Nephron progenitor cell (in vitro differentiated cells): ENCODE measurements at places on chromosomes 1 and 21.

GRCh38 chr1:23581219-23581618 lies 21.9 kb upstream of the ID3 start:
- DNase-seq, result no peak

DNA sequence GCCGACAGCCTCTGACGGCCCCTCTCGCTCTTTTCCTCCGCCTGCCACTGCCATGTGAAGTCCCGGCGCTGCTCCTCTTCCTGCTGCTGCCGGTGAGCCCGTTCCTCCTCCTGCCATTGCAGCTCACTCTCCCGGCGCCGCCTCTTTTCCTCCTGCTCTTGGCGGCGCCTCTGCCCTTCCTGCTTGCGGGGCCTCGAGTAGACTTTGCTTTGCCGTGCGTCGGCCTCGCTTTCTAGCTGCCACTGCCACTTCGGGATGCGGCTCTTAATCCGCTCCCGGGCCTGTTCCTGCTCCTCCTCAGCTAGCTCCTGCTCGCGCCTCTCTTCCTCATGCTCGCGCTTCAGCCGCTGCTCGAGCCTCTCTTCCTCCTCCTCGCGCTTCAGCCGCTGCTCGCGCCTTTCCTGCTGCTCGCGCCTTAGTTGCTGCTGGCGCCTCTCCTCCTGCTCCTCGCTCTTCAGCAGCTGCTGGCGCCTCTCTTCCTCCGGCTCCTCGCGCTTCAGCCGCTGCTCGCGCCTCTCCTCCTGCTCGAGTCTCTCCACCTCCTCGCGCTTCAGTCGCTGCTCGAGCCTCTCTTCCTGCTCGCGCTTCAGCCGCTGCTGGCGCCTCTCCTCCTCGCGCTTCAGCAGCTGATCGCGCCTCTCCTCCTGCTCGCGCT lies 4.3 kb downstream of the TCHH start:
- peak; percentile 10 for DNase-seq

DNA sequence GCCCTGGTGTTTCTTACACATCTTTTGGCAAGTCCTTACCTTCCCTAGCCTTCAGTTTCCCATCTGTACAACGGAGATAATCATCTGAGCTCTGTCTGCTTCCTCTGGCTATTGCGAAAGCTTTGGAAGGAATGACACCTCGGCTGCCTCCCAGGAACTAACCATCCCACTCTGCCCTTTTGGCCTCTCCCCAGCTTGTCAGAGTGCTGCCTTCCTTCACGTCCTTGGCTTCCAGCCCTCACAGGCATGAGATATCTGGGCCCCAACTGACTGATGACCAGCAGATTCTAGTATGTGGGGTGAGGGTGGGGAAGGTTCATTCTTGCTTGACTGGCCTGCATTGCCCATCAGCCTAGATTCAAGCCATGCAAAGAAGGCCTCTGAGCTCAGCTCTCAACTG lies 253.1 kb upstream of the FGGY start:
- no peak for DNase-seq

DNA sequence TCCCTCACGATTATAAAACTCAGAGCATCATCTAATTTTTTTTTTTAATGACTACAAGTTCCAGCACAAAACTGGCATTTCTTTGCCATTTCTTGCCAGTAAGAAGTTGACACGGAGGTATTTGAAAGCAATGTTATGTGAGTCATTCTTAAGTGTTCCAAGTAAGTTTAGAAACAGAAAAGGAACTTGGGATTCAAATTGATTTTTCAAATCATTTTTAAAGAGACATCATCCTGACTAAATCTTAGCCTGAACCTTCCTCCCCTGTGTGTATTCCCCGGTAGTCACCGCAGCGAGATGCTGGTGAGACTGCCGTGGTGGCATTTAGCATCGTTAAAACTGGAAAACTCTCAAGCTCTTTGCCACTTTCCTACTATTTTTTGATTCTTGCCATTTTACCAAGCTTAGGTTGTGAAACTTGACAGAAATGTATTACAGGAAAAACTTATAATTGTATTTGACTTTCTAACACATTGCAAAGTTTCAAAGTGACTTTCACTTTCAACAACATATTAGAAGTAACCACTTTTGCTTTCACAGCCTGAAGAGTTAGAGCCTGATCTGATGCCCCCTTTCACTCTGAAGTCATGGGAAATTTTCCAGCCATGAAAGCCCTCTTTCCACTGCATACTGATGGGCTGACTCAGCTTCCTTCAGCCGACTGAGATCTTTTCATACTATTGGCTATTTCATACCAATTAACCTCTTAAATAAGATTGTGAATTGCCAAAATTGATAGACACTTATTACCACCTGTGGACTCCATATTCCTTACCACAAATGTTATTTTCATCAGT lies 61.4 kb downstream of the OLFML2B start:
- no peak for DNase-seq

- no peak for DNase-seq
Measured at GRCh38 chr1:91766883-91767282, 119.1 kb downstream of the TGFBR3 start.

DNA sequence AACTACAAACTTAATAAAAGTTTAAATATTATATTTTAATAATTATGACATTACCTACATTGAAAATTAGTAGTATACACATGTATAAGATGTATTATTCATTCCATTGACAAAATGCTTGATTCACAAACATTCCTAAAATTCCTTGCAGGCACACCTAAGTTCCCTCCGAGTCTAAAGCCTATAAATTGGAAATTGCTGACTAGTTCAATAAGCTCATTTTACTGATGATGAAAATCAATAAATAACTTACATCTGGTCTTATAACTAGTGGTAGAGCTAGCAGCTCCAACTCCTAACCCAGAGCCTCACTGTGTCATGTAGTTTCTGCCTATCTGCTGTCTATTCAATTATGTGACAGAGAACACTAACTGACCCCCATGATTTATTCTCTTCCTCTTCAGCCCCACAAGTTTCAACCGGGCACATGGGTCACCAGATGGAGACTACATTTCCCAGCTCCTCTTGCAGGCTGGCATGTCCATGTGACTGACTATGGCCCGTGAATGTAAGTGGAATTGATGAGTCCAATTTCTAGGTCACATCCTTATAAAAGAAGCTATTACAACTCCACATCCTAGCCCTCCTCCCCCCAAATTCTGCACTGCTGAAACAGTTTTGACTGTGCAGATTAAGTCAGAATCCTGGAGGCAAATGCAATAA lies 29.6 kb upstream of the LRRC8D start:
- DNase-seq, result no peak

DNA sequence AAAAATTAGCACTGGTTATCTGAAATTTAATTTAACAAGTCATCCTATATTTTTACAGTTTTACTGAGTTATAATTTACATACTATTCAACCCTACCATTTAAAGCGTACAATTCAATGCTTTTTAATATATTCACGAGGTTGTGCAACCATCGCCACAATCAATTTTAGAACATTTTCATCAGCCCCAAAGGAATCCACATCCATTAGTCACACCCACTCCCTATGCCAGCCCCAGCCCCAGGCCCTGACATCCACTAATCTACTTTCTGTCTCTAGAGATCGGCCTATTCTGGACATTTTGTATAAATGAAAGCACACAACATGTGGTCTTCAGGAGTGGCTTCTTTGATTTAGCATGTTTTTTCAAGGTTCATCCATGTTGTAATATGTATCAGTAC lies 134.7 kb downstream of the PSMG1 start:
- DNase-seq, result no peak

DNA sequence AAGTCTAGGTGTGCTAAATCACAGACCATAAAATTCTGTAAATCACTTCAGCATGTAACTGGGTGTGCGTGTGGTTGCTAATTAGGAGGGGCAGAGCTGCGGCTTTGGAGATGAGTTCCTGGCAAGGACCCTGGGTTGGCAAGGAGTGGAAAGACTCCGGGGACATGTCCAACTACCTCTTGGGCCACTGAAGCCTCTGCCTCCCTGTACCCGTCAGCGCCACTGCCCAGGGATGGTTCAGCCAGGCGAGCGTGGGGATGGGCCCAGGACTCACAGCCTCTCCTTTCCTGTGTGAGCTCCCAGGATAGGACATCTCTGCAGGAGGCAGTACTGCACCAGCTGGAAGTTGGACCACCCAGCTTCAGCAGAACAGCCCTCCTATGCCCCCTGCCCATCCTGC lies 386.4 kb upstream of the VAMP3 start:
- DNase-seq, result no peak

GRCh38 chr1:204350312-204350711 lies 9.4 kb downstream of the PLEKHA6 start:
- no peak for DNase-seq

DNA sequence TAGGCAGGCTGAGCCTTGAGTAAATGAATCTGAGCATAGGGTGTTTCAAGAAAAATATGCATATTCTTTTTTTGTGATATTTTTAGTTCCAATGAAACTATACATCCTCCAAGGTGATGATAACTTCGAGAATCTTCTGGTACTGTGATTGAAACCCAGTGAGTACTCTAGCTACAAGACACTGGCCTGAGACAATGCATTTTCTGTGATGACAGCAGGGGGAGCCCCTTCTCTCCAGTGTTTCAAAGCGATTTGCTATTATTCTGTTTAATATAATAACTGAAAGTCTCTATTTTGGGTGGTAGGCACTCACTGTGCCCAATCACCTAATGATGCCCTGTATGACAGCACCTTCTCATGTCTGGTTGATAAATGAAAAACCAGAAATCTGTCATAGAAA lies 12.1 kb downstream of the IRF2BP2 start:
- peak; percentile 36 for DNase-seq

DNA sequence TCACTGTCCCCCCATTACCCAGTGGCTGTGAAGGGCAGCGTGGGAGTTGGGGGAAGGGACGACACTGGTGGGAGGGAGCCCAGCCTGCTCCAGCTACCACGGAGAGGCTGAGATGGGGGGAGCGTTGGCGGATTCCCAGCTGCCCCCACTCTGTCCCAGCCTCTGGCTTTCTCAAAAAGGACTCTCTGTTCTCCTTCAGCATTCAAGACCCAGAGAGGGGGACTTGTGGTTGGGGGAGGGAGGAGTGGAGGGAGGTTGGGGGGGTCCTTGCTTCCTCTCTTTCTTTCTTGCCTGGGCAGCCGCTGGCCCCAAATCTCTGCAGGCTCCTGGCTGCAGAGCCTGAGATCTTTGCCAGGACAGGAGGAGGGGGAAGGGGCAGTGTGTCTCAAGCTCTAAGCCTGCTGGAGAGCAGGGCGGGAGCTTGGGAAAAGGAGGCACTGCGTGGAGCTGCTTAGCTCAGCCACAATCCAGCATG lies 2.2 kb downstream of the ATP1A2 start:
- no peak for DNase-seq

DNA sequence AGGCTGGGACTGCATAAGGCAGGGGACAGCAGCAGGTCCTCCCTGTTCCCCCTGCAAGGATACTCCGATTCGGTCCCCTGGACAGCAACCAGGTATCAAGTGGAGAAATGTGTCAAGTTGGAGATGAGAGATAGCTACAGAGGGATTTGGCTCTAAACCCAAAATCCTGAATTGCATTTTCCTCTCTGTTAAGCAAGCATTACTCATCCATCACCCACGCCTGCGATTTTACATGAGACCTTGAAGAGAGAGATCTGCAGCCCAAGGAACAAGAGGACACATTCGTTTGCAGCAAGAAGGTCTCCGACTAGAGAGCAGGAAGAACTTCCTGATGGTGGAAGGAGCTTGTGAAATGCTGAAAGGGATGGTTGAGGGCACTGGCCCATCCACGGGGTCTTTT lies 21.9 kb downstream of the SYT2 start:
- DNase-seq, result no peak

DNA sequence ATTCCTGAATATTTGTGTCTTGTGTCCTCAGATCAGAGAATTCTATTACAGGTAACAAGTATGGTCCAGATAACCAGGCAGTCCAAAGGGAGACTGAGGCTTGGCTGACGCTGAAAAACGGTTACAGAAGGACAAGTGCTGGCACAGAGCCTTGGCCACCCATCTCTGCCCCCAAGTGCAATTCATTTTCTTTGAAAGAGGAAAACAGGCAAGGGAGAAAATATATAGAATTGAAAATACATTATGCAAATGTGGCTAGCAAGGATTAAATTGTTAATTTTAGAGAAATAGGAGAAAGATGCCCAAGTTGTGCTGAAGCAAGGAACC lies 1.2 kb downstream of the SORT1 start:
- no peak for DNase-seq

DNA sequence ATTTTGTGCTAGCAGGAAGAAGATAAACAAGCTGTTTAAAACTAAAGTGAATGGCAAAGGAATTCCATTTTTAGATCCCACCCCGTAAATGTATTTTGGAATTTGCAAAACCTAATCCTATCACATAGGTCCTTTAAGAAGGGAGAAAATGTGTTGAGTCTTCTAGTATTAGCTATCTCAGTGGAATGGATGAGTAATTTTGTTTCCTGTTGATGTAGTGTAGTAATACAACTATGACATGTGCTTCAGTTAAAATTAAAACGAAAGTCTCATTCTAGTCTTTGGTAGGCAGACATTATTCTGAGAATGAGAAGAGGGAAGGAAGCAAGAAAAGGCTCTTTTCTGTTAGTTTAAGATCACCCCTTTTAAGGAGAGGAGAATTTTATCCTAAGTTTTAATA lies 265.9 kb upstream of the C1orf105 start:
- DNase-seq, result no peak

DNA sequence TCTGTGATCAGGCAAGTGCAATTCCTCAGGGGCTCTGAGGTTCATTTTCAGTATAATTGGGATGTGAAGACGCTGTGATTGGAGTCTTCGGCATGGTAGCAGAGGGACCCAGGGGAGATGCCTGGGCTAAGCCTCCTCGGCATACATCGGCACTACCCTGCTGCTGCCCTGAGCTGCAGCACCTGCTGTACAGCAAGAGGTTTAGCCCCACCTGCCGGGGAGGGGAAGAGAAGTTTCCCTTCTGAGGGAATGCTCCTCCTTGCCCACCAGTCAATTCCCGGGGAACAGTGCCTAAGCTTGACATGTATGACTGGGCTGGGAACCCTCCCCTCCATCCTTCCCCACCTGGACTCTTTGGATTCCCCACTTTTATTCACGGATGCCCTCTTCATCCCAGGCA lies 24.9 kb downstream of the CNIH3 start:
- DNase-seq, result no peak

DNA sequence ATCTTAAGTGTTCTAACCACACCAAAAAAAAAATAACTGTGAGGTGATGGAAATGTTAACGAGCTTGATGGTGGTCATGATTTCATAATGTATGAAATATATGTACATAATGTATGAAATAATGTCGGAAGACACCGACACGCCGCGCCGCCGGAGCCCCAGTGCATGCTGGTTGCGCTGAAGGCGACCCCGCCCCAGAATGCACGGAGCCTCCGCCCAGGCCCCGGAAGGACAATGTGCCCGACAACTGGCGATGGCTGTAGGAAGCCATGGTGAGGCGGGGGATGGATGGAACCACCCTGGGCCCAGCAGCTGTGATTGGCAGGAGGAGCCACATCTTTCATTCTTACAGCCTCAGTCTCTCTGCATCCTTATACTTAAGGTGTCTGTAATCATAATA lies 7.4 kb downstream of the OR2T10 start:
- DNase-seq, result no peak

- DNase-seq, result peak; percentile 83
Measured at GRCh38 chr1:31422505-31423319, 9.7 kb downstream of the SERINC2 start.

- no peak for DNase-seq
Measured at GRCh38 chr1:171038284-171038683, 52.4 kb upstream of the FMO3 start.

GRCh38 chr21:27079636-27080240 lies 112.8 kb upstream of the ADAMTS5 start:
- DNase-seq, result no peak
